ENCODE measurements at places on chromosomes 12 and 14.

DNA sequence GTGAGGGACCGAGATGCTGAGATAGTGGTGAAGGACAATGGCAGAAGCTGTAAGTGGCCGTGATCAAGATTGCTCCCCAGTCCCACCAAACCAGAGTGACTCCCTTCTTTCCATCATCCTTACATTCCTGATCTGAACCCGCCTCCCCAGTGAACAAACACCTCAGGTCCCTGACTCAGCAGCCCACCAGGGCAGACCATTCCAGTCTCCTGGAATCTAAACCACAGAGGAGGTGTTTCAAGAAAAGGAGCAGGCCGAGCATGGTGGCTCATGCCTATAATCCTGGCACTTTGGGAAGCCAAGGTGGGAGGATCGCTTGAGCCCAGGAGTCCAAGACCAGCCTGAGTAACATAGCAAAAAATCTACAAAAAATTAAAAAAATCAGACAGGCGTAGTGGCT is 6.6 kb downstream of the ERBB3 start:
- no peak for DNase-seq

DNA sequence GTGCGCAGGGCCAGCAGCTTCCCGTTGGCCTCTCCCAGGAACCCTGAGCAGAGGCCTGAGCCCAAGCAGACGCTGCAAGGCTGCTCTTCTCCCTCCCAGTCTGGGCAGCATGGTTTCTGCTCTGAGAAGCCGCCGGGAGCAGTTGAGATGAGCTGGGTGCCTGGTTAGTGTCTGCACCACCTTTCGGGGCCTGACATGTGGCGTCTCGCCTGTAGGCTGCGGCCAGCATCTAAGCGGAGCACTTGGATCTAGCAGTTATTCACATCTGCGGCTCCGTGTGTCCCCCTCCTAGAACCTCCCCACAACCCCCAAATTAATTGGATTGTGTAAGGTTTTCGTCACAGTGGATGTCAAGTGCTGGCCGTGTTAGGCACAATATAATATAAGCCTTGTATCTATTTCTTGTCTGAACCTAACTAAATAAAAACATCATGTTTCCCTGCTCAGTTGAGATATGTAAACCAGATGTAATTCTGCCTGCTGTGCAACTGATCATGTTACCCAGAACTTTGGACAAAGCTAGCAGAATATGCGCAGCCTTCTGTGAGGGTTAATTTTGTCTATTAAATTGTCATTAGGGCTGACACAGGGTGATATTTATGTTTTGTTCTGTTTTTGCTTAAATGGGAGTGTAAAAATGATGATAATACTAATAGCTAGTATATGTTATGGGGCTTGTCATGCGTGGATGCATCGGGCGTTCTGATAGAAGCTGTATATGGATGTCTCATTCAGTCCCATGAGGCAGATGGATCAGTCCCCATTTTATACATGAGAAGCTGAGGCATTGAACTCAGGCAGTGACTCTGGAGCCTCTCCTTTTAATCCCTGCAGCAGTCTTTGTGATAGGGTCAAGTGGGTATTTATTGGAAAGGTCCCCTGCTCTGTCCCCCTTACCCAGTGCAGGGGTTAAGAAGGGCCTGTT is 45.8 kb downstream of the ELK3 start:
- no peak for DNase-seq

DNA sequence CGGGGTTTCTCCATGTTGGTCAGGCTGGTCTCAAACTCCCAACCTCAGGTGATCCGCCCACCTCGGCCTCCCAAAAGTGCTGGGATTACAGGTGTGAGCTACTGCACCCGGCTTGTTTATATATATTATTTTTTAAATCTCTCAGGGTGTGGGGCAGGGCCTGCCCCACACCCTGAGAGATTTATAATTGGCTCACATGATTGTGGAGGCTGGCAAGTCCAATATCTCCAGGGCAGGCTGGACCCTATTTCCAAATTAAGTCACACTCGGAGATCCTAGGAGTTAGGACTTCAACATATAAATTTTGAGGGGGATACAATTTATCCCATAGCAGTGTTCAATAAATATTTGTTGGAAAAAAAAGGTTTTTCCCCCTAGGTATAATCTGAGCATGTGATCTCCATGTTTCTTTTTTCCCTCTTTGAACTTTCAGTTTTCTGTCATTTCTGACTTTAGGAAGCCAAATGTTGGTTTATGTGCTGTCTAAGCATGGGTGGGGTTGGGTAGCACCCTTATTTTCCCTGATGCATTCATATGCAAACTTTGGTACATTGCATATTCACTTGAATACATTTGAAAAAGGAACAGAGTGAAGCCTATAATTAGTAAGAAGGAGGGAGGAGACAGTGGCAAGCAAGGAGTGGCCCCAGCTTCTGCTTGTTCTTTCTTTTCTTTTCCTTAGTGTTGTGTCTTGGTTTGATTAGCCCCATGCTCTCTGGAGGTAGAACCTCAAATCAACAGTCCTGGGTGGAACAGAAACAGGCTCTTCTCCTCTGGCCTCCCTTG is 8.7 kb upstream of the A2ML1 start:
- no peak for DNase-seq

GRCh38 chr14:85519661-85520305 is 10.2 kb upstream of the FLRT2 start:
- no peak for DNase-seq
